ENCODE measurements at places on chromosomes 1 and 21.

DNA sequence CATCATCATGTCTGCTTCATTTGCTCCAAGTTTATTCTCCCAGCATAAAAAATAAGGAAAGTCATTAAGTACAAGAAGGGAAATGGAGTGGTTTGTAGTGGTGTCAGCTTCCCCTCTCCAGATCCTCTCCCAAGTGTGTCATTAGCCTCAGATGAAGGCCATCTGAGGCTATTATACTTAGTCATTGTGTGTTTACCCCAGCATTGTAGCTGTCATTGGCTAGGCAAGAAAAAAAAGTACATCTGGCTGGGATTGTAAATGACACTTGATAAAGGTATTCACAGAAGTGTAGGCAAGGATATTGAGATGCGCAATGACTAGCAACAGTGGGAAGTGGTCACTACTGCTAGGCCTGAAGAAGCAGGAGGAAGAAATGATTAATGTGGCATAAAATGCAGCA, 316.9 kb upstream of the SGIP1 start:
- DNase-seq, result no peak

- no peak for DNase-seq
Measured at GRCh38 chr1:108831225-108831624, 25.7 kb downstream of the AKNAD1 start.

DNA sequence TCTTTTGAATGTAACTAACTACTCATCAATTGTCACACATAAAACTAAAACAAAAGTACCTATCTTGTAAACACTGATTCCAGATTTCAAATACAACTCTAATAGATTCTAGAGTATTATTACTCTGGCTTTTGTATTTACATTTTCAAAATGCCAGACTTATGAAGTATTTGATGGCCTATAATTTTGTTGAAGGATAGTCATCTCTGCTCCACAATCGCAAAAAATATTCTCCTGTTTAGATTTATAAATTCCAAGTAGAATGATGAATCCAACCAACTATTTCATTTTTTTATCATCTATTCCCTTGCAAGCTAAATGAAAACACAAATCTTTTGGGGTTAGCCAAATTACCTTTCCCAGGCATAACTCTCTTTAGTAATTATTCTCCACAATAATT, 75.0 kb upstream of the GUCA2A start:
- no peak for DNase-seq

DNA sequence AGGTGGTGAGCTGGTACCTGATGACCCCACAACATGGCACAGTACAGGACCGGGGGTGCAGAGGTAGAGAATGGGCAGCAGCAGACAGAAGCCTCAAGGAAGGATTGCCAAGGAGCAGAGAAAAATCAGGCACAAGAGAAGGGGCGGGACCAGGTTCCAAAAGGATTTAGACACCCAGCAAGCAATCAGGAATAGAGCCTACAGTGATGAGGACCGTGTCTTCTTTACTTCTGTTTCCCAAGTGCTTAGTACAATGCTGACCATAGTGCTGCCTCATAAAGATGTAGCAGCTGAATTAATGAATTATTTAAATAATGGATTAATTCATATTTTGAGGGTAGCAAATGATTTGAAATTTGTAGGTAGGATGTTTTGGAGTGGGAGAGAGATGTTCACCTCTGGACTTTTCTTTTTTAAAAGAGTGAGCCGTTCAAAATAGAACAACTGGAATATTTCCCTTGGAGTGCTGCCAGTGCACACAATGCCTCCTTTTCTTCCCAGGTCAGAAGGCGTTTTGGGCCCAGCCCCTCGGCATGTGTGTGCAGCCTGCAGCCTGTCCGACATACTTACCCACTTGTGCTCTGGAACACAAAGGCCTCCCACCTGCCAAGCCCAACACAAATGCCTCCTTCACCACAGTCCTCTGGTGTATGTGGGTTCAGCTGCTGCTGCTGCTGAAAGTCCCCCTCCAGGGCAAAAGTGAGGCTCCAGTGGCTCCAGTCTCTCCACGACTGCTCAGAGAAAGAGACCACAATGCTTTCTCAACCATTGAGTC, 19.6 kb downstream of the KANK4 start:
- peak; percentile 62 for DNase-seq

GRCh38 chr1:66374561-66375111, 159.3 kb upstream of the SGIP1 start:
- DNase-seq, result no peak

DNA sequence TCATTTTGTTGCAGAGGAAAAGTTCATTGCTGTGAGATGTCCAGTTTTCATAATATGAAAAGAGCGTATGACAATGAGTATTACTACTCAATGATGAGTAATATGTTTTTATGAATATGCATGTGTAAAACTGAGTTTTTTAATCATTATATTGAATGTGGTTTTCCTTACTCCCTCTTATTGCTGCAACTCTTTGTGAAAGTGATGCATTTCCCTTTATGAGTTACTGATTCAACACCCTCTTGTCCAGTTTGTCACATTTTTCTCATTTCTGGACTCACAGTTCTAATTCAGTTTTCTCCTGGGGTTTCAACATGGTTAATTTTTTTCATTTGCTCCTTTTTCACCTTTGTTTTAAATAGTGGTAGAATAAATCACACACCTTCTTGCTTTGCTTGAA, 35.2 kb upstream of the KCNJ15 start:
- DNase-seq, result no peak

GRCh38 chr1:234926559-234927311, 201.9 kb downstream of the TOMM20 start:
- DNase-seq, result no peak

- DNase-seq, result no peak
Measured at GRCh38 chr1:110112656-110113055, 413 bp downstream of the UBL4B start.

- no peak for DNase-seq
Measured at GRCh38 chr1:6511561-6512244, 20.2 kb upstream of the PLEKHG5 start.

GRCh38 chr1:152917794-152918193, 9.4 kb downstream of the IVL start:
- no peak for DNase-seq

- no peak for DNase-seq
Measured at GRCh38 chr1:68010543-68010942, 39.9 kb downstream of the DIRAS3 start.

DNA sequence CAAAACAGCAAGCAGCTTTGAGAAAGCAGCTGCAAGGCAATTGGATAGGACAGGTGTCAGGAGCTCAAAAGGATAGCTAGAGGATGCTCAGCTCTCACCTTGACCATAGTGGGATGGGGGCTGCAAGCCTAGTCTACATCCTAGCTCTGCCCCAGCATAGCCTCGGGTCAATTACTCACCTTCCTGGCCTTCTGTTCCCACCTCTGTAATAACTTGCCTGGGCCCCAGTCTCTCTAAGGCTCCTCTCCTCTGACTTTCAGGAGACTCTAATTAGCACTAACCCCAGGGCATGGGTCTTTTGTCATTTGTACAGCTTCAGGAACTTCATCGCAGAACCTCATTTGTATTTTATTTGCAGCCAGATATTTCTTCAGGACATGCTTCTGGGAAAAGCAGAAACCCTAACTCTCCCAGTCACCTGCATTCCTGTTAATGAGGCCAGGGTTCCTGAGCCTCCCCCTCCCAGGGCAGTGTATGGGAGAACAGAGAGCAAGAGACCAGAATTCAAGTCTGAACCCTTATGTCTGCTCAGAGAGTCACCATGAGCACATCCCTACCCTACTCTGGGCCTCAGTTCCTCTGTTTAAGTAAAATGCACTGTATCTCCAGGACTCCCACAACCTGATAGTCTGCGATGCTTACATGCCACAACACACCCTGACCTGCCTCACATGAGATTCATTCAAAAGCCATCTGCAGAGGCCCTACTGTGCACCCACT, 108.1 kb downstream of the MATN1 start:
- DNase-seq, result no peak

- no peak for DNase-seq
Measured at GRCh38 chr1:205436776-205437410, 15.0 kb upstream of the LEMD1 start.

DNA sequence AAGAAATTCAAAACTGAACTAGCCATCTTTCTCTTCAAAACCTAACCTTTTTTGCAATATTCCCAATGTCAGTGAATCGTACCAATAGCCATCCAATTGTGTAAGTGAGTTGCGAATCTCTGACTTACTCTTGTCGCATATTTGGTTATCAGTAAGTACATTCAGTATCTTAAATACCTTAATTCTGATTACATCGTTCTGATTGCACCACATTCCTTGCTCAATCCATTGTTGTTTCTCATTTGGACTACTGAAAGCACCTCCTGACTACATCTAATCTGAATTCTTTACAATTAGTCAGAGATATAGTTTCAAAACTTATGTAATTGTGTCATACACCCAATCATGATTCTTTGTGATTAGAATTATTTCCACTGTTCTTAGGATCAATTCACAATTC, 16.8 kb upstream of the BRINP3 start:
- no peak for DNase-seq

DNA sequence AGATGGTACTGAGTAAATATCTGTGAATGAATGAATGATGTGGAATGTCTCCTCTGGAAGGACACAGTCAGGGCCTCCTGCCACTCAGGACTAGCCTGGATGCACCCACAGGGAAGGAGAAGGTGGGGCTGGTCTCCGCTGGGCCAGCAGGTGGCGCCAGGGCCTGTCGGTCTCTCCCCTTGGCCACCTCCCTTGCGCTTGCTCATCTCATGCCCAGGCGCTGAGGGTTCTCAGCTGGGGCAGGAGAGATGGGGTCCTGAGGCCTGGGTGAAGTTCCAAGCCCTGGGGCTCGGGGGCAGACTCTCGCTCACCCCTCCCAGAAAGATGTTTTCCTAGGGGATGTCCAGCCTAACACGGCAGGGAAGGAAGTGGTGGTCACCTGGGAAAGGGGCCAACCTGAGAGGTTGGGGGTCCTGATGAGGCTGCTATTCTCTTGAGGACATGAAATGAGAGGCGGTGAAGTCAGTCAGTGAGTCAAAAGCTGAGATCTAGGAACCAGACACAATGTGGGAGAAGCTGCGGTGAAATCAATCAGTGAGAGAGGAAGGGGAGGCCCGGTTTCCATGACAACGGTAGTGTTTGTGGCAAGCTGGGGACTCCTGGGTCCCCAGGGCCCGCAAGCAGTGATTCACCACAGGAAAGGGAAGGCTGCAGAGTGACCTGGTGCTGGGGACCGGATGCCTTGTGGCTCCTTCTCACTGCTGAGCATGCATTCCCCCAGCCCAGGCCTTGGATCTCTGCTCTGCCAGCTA, 14.6 kb upstream of the MEX3A start:
- DNase-seq, result peak; percentile 90

GRCh38 chr1:208781391-208782045, 537.3 kb upstream of the PLXNA2 start:
- no peak for DNase-seq

GRCh38 chr1:16392740-16393569, 25.9 kb downstream of the SZRD1 start:
- DNase-seq, result no peak

- DNase-seq, result no peak
Measured at GRCh38 chr1:248813546-248813945, 12.2 kb downstream of the SH3BP5L start.

- no peak for DNase-seq
Measured at GRCh38 chr1:230064283-230064682, 2.8 kb upstream of the GALNT2 start.

GRCh38 chr1:207565546-207566468, 69.8 kb downstream of the CR1 start:
- DNase-seq, result peak; percentile 64

- DNase-seq, result no peak
Measured at GRCh38 chr1:234960722-234961455, 167.7 kb downstream of the TOMM20 start.

DNA sequence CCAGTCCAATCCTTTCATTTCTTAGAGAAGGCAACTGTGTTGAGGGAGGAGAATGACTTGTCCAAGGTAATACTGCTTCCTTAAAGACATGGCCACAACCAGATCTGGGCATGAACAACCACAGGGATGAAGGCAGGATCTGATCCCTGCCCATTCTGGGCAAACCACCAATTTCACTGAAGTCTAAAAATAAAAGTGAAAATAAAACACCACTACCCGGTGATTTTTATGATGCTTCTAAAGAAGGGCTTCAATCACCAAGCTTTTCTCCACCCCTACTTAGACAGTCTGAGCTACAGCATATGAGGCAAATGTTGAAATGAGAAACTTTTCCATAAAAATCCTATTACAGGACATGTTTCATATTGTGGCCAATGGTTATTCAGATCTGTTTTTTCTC, 133.0 kb downstream of the PTPN14 start:
- DNase-seq, result no peak

GRCh38 chr1:66542811-66543767, 9.1 kb downstream of the SGIP1 start:
- DNase-seq, result peak; percentile 23

- no peak for DNase-seq
Measured at GRCh38 chr1:89553157-89553556, 28.5 kb downstream of the LRRC8B start.

DNA sequence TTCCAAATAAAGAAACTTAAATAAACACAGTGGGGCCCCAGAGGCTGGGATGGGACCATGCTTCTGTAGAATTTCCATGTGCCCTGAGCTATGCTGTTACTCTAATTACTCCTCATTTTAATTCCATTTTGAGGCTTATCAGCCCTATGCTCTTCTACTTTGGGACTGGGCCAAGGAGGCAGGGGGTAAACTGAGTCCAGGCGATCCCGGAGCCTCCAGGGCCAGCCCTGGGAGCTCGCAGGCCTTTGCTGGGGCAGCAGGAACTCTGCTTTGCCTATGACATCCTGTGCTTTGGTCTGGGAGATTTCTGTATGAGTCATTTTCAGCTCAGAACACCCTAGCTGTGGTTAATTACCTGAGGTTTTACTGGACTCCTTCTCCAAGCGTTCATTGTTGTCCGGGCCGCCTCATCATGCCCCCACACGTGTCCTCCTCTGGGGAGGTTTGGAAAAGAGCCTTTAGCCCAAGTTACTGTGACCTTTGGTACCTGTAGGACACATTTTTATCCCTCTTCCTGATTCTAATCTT, 95.7 kb downstream of the RHOU start:
- DNase-seq, result no peak

DNA sequence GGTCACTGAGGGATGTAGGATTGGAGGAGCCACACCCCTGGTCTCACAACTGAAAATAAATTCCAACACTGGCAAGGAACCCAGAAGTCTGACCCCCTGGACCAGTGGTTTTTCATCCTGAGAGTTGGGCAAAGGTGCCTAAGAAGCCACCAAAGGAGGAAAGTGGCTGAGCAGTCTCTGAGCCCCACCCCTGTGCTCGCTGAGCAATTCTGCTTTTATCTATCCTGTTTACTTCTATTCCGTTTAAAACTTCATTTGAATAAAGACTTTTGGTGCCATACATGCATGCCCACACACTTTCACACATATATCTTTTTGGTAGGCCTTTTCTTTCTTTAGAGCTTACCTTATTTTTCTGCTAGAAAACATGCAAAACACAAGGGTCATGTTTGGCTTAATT, 13.9 kb upstream of the CD53 start:
- DNase-seq, result no peak

- no peak for DNase-seq
Measured at GRCh38 chr1:162910161-162910560, 49.2 kb upstream of the CCDC190 start.

- DNase-seq, result peak; percentile 38
Measured at GRCh38 chr1:34166191-34166624, 1.2 kb upstream of the CSMD2 start.

GRCh38 chr21:40047211-40047610, 180.0 kb downstream of the PCP4 start:
- DNase-seq, result no peak

All from head of caudate nucleus (tissue), 42 donors.